Ammon's horn (tissue), 1 donor: ENCODE measurements at places on chromosomes 13 and 19.

DNA sequence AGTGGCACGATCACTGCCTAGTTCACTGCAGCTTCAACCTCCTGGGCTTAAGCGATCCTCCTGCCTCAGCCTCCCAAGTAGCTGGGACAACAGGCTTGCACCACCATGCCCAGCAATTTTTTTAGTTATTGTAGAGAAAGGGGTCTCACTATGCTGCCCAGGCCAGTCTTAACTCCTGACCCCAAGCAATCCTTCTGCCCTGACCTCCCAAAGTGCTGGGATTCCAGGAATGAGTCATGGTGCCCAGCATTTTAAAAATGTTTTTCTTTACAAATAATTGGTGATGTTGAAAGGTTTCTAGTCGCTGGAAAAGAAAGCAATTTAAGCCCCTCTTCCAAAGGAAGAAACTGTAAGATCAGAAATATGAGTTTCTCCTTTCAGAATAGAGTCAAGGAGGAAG is 19.4 kb downstream of the DYRK1B start:
- DNase-seq, result no peak

DNA sequence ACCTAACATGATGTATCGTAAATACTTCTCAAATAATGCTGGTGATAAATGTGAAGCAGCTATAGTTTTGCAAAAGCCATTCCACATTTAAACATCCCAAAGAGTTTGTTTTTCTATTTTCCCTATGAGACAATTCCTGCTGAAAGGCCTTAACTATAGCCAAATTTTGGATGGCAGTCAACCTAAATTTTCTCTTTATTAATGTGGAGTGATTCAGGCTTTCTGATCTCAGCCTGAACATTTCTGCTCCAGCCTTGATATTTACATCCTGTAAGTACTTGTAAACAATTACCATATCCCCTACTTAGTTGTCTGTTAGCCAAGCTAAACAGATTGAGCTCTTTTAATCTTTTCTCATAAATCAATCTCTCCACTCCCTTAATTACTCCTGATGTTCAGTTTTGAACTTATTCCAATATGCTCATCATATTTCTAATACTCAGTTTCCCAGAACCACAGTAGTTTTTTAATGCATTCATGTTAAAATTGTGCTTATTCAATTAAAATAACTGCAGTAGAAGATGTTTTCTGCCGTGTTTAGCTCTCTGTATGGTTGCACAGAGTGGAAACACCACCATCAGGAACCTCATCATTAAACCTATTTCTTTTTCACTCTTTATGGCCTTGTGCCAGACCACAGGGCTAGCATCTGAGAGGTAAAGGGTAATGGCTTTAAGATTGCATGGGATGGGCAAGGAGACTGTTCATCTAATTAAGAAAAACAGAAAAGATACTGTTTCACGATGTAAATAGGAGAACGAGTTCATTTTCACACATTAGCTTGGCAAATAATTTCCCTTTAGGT is 1235.2 kb upstream of the SLC10A2 start:
- no peak for DNase-seq

- no peak for DNase-seq
Measured at GRCh38 chr19:22807061-22807835, 23.3 kb upstream of the ZNF99 start.

DNA sequence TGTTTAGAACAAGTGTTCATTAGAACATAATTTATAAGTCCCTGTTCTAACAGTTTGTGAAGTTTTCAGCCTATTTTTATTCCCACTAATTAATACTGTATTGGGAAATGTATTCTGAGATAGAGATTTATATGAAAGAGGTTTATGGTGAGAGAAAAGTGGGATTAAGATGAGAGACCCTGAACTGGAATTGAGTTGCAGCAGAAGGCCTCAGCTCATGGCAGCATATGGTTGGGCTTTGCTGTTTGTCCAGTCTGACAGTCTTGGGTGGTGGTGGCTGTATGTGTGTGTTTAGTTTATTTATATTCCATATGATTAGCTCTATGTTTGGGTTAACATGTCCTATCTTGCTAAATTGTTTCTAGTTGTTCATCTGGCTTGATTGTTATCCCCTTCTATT is 575.1 kb downstream of the SLITRK5 start:
- DNase-seq, result no peak

GRCh38 chr13:60509601-60510386 is 112.8 kb downstream of the TDRD3 start:
- no peak for DNase-seq

DNA sequence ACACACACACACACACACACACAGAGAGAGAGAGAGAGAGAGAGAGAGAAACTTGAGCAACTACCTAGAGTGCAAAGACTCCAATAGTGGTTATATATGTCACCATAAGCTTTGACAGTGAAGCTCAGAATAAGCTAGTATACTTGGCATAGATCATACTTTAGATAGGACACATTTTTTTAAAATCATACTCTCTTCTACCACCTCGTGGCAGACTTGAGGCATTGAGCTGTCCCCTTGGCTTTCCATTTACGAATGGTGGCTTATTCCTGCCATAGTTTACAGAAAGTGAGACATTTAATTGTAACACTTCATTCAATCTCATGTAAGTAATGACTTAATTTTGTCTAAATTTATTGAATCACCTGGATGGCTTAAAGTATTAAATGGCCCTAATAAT is 108.2 kb downstream of the EDNRB start:
- DNase-seq, result no peak

GRCh38 chr13:107117327-107118012 is 549.5 kb upstream of the ARGLU1 start:
- DNase-seq, result no peak

DNA sequence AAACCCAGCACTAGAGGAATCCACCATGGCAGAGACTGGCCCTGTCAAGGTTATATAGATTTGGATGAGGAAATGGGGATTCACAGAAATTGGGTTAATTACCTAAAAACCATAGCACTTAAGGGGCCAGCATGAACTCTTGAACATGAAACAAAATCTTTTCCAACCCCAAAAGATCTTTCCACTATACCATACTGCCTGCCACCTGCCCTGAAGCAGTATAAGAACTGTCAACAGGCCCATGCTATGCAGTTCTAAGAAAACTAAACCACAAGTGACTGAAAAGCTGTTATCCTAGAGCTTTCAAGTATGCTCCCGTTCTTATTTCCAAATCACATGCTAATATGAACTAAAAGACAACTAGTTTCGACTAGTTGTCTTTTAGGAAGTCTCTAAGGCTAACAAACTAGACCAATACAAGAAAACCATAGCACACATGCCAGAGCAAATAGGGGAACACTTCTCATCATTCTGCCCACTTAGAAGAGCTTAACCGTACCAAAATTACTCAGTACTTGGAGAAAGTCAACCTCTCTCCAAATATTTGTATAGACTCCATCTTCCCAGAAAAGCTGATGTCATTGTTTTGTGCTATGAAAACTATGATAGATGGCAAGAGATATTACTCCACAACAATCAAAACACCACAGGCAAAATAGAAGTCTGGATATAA is 27.5 kb downstream of the HSPH1 start:
- no peak for DNase-seq

- DNase-seq, result peak; percentile 8
Measured at GRCh38 chr13:80551650-80552497, 210.9 kb upstream of the SPRY2 start.

DNA sequence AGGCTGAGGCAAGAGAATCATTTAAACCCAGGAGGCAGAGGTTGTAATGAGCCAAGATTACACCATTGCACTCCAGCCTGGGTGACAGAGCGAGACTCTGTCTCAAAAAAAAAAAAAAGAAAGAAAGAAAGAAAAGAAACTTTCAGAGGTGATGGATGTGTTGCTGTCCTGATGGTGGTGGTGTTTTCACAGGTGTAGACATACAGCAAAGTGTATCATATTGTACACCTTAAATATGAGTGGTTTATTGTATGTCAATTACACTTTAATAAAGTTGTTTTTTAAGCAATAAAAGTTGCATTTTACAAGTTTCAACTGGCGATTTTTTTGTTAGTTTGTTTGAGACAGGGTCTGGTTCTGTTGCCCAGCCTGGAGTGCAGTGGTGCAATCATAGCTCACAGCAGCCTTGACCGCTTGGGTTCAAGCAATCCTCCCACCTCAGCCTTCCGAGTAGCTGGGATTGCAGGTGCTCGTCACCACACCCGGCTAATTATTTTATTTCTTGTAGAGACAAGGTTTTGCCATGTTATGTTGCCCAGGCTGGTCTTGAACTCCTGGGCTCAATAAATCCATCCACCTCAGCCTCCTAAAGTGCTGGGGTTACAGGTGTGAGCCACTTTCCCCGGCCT is 13.5 kb upstream of the INSR start:
- DNase-seq, result no peak

GRCh38 chr13:39417643-39418042 is 185.3 kb downstream of the LHFPL6 start:
- no peak for DNase-seq

- DNase-seq, result no peak
Measured at GRCh38 chr19:11179716-11180297, 17.5 kb downstream of the KANK2 start.

GRCh38 chr13:58160980-58161379 is 529.4 kb downstream of the PCDH17 start:
- no peak for DNase-seq
